ENCODE measurements at places on chromosomes 3 and 15.

- no peak for DNase-seq
Measured at GRCh38 chr3:178099274-178099673, 437.0 kb upstream of the KCNMB2 start.

DNA sequence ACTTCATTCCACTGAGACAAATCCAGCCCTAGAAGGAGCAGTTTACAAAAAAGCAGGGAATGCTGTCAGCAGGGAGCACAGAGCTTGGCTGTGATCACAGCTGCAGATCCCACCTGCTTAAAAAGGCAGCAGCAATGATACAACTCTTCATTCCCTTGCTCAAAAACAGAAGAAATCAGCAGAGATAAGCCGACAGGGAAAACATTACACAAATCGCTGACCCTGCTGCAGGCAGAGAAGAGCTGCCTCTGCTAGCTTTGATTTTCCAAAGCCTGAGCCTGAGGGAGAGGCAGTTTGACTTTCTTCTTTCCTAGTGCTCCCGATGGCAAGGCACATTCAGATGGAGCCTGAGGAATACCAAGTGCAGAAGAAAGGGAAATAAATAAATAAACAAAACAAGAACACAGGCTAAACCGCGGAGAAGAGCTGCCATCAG is 80.2 kb downstream of the SHQ1 start:
- no peak for DNase-seq

GRCh38 chr3:184291044-184291737 is 7.8 kb upstream of the PSMD2 start:
- DNase-seq = no peak

DNA sequence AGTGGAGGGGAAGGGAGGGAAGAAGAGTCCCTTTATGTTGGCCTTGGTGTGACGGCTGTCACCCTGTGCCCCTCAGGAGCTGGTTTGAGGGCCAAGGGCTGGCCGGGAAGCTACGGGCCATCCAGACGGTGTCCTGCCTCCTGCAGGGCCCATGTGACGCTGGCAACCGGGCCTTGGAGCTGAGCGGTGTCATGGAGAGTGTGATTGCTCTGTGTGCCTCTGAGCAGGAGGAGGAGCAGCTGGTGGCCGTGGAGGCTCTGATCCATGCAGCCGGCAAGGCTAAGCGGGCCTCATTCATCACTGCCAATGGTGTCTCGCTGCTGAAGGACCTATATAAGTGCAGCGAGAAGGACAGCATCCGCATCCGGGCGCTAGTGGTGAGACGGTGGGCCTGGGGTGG is 8.1 kb upstream of the RCCD1 start:
- DNase-seq = no peak

DNA sequence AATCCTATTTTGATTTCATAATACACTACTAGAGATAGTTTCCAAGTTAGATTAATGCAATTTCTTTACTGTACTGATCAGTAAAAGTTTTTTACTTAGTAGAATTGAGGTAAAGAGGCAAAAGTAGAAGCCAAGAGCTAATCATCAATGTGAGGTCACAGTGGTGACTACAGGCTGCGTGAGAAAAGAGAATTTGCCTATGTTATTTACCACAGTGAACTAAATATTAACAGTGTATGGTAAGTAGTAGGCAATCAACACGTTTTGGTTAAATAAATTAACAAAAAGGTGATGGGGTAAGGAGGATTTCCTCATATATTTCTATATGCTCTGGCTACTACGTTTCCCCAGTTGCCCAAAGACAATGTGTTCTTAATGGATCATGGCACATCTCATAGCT is 202.2 kb upstream of the CMC1 start:
- DNase-seq = no peak

GRCh38 chr15:63196842-63197241 is 7.4 kb downstream of the RAB8B start:
- DNase-seq = no peak

DNA sequence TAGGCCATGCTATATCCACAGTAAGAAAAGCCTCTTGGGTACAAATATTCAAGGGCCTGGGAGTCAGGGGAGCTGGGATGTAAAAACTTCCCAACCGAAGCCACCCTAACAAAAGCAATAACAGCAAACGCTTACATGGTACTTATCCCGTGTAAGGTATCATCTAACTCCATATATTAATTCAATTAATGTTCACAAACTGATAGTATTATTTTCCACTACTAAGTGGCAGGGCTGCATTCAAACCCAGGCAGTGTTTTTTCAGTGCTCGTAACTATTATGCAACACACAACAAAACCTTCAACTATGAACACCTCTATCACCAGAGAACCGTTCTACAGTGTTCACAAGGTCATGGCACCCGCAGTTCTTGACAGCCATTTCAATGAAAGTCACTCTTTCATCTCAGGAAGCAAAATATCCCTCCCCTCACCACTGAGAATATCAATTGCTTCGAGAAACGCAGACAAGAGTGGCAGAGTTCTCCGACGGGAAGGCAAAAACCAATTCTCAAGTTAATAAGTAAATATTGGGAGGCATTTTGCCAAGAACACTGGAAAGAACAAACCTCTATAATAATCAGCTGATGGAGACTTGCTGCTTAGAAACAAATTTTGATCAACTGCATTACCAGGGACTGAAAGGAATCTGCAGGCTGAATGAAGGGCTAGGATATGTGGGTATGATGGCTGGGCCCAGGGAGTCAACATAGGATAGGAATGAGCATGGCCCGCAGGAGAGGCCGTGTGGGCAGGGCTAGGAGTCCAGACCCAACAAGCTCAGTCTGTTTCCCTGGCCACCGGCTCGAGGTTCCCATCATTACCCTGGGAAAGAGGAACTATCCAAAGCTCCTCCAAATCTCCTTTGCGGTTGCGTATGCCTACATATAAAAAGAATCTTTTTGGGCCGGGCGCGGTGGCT is 72.3 kb downstream of the XXYLT1 start:
- DNase-seq = no peak

DNA sequence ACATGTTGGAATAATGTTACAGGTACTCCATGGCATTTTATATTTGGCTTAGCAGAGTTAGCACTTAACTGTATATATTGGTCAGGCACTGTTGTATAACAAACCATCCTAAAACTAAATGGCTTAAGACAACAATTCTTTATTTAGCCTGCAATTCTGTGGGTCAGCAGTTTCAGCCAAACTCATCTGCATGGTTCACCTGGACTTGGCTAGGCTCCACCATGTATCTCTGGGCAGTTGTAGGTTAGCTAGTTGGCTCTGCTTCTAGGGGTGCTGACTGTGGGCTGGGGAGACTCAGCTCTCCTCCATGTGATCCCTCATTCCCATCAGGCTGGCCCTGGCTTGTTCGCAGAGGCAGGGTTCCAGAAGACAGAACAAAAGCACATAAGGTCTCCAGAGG is 34.4 kb downstream of the RARB start:
- no peak for DNase-seq

GRCh38 chr15:70356062-70356860 is 258.5 kb upstream of the TLE3 start:
- DNase-seq = no peak

GRCh38 chr15:56207711-56208110 is 36.0 kb downstream of the RFX7 start:
- no peak for DNase-seq

- no peak for DNase-seq
Measured at GRCh38 chr3:126551121-126551838, 7.5 kb downstream of the C3orf22 start.

GRCh38 chr3:78176869-78177268 is 1137.0 kb downstream of the ROBO2 start:
- DNase-seq = no peak

- no peak for DNase-seq
Measured at GRCh38 chr15:69679623-69680228, 227.1 kb downstream of the RPLP1 start.

GRCh38 chr15:43249699-43250203 is 17.0 kb downstream of the TGM5 start:
- peak; percentile 89 for DNase-seq

DNA sequence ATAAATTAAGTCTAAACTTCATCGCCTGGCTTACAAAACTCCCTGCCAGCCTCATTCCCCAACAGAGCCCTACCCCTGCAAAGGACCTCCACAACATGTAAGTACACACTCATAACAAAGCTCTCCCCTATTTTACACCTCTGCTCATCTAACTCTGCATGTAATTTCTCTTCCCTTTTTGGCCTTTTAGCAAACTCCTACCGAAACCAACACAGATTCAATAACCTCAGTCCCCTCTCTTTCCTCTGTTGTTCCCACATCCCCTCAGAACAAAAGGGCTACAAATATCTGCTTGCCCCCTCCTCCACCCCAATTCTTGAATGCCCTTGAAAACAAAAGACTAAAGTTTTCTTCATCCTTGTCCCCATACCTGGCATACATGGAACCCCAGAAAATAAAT is 662 bp downstream of the UBL7 start:
- DNase-seq = no peak

DNA sequence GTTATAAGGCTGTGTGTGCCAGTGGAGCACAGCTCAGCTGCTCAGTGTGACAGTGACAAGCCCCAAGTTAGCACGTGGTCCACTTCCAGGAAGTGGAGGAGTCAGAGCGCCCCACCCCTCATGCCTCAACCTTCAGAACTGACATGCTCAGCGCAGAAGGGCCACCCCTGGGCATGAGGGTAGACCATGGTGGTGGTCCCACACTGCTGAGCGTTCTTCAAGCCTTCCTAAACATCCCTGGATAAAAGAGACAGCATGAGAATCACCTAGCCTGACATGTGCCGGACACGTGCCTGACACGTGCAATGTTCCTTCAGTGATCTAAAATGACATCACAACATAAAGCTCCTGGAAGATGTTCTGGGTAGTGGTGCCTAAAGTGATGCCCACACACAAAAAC is 16.8 kb downstream of the ATP10A start:
- DNase-seq = no peak

- peak; percentile 63 for DNase-seq
Measured at GRCh38 chr15:23565395-23566070, at the start of gene MKRN3. MKRN3 (plus strand) TSS chr15:23565674; CDS start chr15:23565783, 109 bp downstream.

GRCh38 chr3:105752791-105753415 is 115.9 kb downstream of the CBLB start:
- DNase-seq = no peak

- DNase-seq = no peak
Measured at GRCh38 chr3:175208326-175208725, 349.2 kb downstream of the NAALADL2 start.

DNA sequence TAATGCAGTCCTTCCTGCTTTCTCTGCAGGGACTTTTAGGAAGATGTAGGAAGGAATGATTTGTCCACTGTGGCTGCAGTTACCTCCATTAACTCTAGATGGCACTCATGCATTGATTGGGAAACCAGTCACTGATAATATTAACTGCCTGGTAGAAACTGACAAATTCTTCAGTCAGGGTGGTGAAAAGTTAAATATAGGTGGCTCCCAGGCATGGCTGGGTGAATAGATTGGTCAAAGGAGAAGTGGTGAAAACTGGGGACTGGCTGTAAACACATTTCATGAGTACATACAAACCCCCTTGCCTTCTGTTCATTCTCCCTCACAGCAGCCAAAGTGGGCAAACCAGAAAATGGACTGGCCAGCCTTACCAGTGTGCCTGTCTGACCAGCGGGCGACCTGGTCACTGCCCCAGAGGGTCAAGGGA is 333.4 kb downstream of the THSD4 start:
- no peak for DNase-seq

GRCh38 chr3:57169872-57170623 is 4.9 kb upstream of the IL17RD start:
- DNase-seq = peak; percentile 62

- no peak for DNase-seq
Measured at GRCh38 chr15:71278989-71279756, 163.9 kb downstream of the THSD4 start.

Data from GDM1 (cell line).